Common myeloid progenitor, CD34-positive (primary cell): ENCODE measurements at places on chromosomes 16 and 17.

- peak; percentile 90 for DNase-seq
Observed at GRCh38 chr17:17151962-17152361, 54.2 kb downstream of the PLD6 start.

- no peak for DNase-seq
Observed at GRCh38 chr16:81684901-81685300, 94.2 kb upstream of the PLCG2 start.

GRCh38 chr17:63082952-63083351 lies 116.9 kb downstream of the TANC2 start:
- DNase-seq: peak; percentile 17

- DNase-seq: no peak
Observed at GRCh38 chr17:6160232-6160555, 90.0 kb downstream of the WSCD1 start.

- DNase-seq: no peak
Observed at GRCh38 chr17:35793257-35793656, 2.2 kb downstream of the MMP28 start.

GRCh38 chr17:64694207-64694606 lies 32.1 kb upstream of the SMURF2 start:
- DNase-seq: no peak

GRCh38 chr17:35373984-35374765 lies 754 bp upstream of the SLFN11 start:
- peak; percentile 75 for DNase-seq

GRCh38 chr17:1755252-1755826 lies 6.5 kb upstream of the SERPINF1 start:
- no peak for DNase-seq

DNA sequence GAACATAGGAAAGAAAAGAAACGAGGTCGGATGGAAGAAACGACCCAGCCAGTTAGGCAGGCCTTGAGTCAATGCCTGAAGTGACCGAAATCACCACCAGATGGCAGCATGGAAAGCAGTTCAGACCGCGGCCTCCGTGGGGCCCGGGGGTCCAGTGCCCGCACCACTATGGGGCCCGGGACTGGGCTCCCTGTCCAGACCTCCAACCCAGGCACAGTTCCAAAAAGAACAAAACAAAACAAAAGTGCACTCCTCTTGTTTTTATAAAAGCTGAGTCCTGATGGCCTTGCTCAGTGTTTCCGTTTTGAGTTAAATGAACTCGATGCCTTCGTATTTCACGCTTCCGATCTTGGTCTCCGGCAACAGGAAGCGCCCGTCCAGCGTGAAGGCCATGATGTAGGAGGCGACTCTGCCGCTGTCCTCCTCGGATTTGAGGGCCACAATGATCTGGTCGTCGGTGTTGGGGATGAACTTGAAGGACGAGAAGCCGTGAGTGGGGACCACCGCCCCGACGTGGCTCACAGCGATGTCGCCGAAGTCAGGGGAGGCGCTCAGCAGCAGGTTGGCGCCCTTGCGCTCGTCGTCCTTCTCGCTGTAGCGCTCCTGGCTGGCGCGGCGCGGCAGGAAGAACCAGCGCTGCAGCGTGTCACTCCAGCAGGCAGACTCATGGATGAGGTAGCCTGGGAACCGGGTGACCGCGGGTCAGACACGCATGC lies 13.7 kb upstream of the LGALS3BP start:
- peak; percentile 70 for DNase-seq
